ENCODE measurements at places on chromosomes 3 and 15. TPM values are rescaled to one million over a fixed set of nuclear protein-coding genes. Genes with fewer than 3 reads are reported as not detected.

- no peak for DNase-seq
Measured at GRCh38 chr3:183812761-183813445, 12.5 kb downstream of the MAP6D1 start.

DNA sequence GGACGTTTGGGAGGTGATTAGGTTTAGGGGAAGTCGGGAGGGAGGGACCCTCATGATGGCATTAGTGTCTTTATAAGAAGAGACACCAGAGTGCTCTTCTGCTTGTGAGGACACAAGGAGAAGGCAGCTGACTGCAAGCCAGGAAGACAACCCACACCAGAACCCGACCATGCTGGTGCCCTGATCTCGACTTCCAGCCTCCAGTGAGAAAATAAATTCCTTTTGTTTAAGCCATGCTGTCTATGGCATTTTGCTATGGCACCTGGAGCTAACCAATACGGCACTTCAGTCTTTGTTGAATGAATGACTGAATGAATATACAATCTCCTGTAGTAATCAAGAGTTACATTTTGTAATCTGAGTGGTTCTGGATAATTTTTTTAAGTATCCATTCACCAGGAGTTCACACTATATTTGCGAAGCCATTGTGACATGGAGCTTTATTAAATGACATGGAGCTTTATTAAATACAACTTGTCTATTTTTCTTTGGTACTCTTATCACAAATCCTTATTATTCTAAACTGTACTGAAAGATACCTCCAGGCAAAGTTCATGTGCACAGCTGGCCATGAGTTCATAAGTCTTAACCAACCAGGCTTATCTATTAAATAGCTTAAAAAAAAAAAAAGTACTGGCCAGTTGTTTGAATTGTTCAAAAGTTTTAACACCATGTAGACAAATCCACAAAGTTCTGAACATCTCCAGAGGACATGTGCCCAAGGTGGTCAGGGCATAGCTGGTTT lies 24.8 kb upstream of the BHLHE40 start:
- DNase-seq, result no peak

DNA sequence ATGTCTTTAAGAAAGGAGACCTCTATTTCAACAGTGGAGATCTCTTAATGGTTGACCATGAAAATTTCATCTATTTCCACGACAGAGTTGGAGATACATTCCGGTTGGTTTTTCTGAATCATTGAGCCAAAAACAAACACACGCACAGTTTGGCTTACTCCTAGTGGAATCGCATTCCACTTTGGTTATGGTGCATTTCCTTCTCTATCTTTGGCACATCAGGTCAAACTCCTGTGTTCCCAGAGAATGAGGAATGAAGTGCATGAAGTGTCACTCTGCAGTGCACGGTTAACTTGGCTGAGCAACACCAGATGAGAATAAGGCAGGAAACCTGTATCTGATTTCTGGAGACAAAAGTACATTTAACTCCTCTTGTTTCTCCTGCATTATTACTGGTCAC lies 38.5 kb downstream of the HDC start:
- no peak for DNase-seq

GRCh38 chr3:184261270-184261853 lies at the start of gene CAMK2N2:
CAMK2N2 (minus strand) TSS chr3:184261553; CDS start chr3:184261285, 268 bp downstream.
- DNase-seq, result peak; percentile 88

- no peak for DNase-seq
Measured at GRCh38 chr3:114418107-114418506, 124.3 kb downstream of the TIGIT start.

GRCh38 chr15:57521503-57521902 lies 70.2 kb upstream of the MYZAP start:
- no peak for DNase-seq

DNA sequence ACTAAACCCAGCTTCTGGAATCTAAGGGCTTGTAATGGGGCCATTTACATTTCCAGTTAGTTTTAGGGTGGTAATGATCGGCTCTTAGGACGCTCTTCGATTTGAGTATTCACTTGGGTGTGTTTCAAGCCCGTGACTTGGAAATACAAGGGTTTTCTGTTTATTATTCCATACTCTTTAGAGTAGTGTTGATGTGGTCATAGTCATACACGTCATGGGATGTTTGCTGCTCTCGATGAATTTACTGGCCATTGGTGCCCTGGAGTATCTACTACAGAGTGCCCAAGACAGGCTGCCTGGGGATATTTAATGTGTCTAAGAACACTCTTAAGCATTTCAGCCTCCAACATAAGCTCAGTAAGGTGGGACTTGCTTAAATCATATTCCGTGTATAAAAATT lies 64.1 kb downstream of the PTPRG start:
- DNase-seq, result no peak

The ARPIN gene
- 13.5 TPM for total RNA-seq

The NRG4 gene
- total RNA-seq, result not detected
